Activated naive CD8-positive, alpha-beta T cell treated with anti-CD3 and anti-CD28 coated beads for 36 hours (primary cell): ENCODE measurements at places on chromosomes 7 and 10. TPM values are rescaled to one million over a fixed set of nuclear protein-coding genes. Genes with fewer than 3 reads are reported as not detected.

Gene PDCD11
- total RNA-seq: 89.5 TPM

- no peak for DNase-seq
Observed at GRCh38 chr7:34309116-34309515, 348.9 kb upstream of the NPSR1 start.

DNA sequence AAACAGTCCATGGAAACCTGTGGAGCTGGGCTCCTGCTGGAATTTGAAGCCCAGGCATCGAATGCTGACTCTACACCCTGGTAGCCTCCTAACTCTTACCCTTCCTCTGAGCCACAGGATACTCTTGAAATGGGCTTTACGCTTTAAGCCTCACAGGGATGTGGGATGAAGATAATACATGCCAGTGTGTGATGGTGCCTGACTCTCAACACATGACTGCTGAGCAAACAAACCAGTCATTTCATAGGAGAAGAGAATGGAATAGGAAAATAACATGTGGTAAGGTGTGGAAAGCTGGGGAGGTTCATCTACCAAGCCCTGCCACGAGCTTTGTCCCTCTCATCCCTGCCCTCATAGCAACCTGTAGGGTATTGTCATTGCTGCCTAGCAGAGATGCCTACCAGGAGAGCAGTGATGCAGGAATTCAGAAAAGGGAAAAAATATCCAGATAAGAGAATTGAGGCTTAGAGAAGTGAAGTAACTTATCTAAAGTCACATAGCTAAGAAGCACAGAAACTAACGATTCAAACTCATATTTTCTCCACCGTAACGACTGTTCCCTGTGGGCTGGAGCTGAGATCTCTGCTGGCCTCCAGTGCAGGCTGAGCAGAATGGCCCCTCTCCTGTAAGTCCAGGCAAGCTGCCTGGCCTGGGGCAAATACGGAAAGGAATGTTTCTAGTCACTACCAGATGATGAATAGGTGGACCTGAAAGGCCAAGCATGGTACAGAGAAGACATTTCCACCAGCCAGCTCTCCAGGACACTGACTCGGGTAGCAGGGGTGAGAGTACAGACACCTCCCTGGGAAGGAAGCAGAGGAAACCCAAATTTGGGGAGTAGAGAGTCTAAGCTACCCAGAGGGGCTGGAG, 90.2 kb upstream of the DUSP5 start:
- no peak for DNase-seq

GRCh38 chr7:158032561-158033115, 555.0 kb downstream of the PTPRN2 start:
- DNase-seq: no peak

GRCh38 chr7:25735674-25736242, 416.2 kb upstream of the NFE2L3 start:
- DNase-seq: no peak

Gene AKR1B15
- not detected for total RNA-seq

Gene ADAM8
- total RNA-seq: 34.7 TPM
